Brain microvascular endothelial cell (primary cell): ENCODE measurements at places on chromosomes 5 and 9.

GRCh38 chr9:138020120-138020794 is 142.7 kb downstream of the CACNA1B start:
- DNase-seq = no peak

- DNase-seq = no peak
These were observed 56.3 kb upstream of the GPBP1 start for GRCh38 chr5:57117596-57117995.

- DNase-seq = no peak
These were observed 13.7 kb downstream of the OR1J1 start for GRCh38 chr9:122463828-122464632.

GRCh38 chr9:113449376-113449775 is 14.2 kb upstream of the RGS3 start:
- DNase-seq = no peak

GRCh38 chr5:1808439-1808838 is 7.2 kb downstream of the NDUFS6 start:
- no peak for DNase-seq

DNA sequence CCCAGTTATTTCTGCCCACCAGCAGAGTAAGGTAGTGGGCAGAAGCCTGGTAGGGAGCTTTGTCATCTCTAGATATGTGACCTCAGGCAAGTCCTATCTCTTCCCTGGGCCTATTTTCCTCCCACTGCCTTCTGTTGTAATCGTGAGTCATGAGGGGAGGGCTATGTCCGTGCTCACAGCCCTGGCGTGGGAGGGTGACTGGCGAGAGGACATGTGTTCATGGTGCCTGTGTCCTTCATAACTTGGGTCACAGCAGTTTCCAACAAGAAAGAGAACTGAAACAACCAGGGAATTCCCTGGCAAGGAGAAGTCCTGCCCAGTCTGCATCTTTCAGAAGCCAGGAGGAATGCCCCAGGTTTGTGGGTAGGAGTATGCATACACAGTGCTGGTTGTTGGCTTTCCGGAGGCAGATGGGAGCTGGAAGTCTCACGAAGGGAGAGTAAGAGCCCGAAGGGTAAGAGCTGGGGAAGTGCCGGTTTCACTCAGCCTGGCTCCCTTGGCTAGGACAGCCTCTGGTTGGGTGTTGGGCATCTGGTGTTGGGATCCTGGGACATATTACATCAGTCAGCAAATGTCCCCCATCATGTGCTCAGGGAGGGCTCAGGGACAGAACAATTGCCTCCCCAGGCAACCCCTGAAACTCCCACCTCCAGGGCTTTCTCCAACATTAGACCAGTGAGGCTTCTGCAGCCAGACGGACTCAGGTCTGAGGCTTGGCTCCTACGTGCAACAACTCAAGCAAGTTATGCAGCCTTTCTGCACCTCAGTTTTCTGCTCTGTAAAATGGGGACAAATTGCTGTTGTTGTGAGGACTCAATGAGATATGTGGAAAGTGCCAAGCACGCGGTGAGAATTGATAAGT is 4.3 kb upstream of the TIFAB start:
- DNase-seq = peak; percentile 83

- peak; percentile 14 for DNase-seq
These were observed 50.4 kb upstream of the FAM170A start for GRCh38 chr5:119578937-119579336.

GRCh38 chr9:99138424-99139284 is 33.7 kb downstream of the TGFBR1 start:
- DNase-seq = no peak

DNA sequence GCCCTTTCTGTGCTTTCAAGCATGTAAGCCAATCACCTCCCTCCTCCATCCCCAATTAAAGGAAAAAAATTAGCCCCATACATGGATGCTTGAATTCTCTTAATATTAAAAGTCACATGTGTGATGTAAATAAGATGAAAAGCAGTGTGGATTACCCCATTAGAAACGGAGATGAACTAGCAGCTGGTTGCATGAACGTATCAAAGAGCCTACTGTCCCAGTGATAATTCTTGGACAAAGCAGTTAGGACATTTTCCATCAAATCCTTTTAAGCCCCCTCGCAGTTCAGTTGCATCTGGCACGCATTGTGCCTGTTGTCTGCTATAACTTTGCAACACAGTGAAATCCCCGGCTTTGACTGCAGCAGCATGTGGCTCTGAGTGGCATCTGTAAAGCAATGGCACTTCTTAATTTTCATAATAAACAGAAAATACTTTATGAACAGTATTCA is 285.6 kb downstream of the FBXL7 start:
- DNase-seq = no peak

DNA sequence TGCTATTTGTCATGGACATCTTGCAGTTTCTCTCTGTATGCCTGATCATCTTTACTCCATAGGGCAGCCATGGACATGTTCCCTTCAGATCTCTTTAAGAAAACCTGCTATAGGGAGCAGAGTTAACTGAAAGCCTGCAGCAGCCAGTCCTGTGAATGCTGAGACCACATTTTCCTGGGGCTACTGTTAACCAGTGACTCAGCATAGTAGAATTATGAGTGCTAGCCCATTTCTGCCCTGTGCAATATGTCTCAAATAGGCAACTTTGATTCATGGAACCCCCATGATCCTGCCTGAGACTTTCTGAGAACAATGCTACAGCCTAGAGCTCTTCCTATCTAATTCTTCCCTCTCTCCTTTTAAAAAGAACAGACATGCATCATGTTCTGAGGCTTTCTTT is 624.2 kb downstream of the CHSY3 start:
- peak; percentile 81 for DNase-seq

DNA sequence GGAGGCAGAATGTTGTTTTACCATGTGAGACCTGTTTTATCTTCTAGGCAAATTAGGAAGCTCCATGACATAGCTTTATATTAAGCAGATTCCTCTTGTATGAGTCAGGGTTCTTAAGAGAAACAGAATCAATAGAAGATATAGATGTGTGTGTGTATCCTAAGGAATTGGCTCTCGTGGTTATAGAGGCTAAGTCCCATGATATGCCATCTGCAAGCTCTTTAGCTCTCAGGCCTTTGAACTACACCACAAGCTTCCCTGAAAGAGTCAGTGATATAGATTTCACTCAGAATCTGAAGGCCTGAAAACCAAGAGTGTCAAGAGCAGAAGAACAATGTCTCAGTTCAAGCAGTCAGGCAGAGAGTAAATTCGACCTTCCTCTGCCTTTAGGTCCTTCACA is 365.8 kb upstream of the ZNF608 start:
- no peak for DNase-seq

DNA sequence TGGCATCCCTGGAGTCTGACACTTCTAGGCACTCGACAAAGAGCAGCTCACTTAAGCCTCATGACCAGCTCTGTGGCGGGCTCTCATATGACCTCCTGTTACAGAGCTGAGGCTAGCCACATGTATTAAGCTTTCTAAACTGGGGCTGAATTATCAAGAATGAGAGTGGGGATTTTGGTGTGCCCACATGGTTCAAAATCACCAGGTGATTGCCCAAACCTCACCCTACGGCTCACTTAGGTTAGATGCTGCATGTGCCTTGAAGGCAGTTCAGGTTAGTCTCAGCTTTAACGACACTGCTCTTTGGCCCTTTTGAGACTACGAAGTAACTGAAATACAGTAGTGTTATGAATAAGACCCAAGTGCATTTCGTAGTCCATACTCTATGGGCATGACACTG is 39.4 kb upstream of the SMIM32 start:
- DNase-seq = no peak

DNA sequence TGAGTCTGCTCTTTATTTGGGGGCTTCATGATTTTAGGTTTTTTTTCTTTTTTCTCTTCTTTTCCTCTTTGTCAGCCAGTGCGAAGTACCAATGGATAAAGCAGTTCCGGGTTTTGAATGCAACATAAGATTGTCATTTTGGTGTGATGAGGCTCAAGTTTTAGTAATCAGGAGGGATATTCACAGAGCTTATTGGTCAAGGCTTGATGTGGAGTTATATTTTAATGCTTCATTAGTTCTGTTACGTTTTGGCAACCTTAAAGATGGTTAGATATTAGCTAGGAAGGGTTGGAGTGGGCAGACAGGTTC is 1.4 kb downstream of the PIK3R1 start:
- DNase-seq = no peak

- DNase-seq = no peak
These were observed 103.6 kb downstream of the HSPA4 start for GRCh38 chr5:133155326-133155969.

- no peak for DNase-seq
These were observed 18.3 kb downstream of the PRDM9 start for GRCh38 chr5:23525751-23526150.

DNA sequence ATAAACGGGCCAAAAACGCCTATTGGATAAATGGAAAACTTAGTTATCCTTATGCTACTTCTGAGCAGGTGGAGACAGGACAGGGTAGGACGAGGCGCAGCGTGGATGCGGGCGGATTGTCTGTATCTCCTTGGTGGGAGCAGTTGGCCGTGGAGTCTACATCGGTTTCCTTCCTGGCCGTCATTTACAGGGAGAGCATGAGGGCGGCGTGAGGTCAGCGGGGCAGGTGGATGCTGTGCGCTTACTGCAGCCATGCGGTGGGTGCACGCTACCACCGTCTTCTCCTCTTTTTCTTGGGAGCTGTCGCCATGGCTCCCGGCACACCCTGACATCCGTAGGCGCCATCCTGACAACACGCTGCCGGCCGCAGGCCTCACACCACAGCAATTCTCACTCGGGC is 121.3 kb downstream of the ADAMTS2 start:
- no peak for DNase-seq

DNA sequence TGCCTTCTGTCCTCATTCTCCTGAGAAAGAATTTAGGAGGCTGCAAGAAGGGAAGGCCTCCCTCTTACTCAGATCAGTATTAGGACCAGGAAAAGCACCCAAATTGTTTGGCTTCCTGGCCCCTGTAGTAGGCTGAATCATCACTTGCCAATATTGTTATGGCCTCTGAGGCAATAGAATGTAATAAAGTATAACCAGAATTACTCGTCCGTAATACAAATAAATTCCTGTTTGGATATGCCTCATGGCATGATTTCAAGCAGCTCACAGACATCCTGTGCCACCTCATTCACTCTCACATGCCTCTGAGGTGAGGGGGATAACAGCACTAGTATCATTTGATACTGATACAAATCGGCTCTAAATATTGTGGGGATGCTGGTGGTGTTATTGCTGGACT is 427.3 kb downstream of the ISL1 start:
- DNase-seq = no peak

DNA sequence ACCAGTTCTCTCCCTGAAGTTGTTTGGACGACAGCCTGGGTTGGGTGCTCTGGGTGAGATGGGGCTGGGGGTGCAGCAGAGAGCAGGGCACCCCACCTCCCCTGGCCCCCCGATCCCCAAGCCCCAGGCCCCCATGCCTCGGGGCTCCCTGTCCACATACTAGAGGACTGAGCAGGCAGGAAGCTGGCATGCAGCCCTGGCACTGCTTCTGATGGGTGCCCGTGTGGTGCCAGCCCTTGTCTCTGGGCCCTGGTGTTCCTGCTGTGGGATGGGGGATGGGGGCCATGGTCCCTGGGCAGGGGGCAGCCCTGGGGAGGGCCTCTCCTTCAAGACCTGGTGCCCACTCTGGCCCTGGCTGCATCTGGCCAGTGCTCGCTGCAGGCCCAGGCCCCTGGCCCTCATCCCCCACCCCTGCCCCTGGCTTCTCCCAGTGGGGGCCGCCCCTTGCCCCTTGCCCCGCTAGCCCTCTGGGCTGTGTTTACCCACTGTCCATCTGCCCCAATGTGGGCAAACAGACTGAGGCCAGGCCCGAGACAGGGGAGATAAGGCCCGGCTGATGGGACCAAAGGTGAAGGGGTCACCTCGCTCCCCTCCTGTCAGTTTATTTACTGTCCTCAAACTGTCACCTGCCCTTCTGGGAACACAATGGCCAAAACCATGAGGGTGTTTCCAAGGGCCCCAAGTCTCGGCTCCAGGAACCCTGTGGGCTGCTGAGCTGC is 67.3 kb upstream of the RXRA start:
- no peak for DNase-seq

DNA sequence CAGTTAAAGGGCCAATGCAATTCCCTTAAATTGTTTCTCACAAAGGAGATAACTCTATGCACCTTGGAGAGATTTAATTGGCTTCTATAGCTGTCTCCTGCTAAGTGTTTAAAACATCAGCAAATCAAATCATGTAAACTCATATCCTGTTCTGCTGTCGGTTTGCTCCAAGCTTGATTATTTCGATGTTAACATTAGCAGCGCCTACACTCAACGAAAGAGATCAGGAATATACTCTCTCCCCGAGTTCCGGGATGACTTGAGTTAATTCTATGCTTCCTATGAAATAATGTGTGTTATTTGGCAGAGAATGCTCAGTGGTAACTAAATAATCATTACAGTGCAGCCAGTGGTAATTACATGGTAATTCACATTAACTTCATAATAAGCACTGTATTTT is 338.6 kb downstream of the EBF1 start:
- no peak for DNase-seq

- DNase-seq = peak; percentile 75
These were observed 420 bp downstream of the BOD1 start for GRCh38 chr5:173615884-173616576.

DNA sequence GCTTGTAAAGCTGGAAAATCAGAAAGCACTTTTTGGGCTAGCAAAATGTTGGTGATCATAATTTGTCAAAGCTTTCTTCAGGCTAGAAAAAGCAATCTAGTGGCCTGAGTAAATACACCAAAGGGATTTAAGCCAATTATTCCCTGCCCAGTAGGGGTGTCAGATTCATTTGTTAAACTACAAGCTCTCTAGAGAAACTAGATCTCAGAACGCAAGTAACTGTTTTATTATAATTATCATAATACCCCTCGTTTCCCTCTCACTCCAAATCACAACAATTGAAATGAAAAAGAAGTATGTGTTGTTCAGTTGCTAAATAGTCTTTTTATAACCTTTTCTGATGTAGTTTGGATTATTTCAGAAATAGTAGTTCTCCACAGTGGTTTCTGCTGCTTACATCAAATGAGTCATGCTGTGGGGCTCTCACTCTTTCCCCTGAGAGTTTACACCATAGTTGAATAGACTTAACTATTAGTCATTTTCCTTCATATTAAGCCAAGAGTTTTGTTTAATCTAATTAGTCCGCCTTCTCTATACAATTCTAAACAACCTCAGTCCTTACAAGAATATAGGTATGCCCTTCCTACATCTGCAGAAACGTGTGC is 918.6 kb upstream of the DMAC1 start:
- peak; percentile 68 for DNase-seq

- no peak for DNase-seq
These were observed 78.7 kb downstream of the SNCAIP start for GRCh38 chr5:122390694-122391093.

GRCh38 chr9:30609713-30610112 is 1774.7 kb upstream of the ACO1 start:
- no peak for DNase-seq

- DNase-seq = no peak
These were observed 504.8 kb upstream of the SGCD start for GRCh38 chr5:155822177-155822576.

DNA sequence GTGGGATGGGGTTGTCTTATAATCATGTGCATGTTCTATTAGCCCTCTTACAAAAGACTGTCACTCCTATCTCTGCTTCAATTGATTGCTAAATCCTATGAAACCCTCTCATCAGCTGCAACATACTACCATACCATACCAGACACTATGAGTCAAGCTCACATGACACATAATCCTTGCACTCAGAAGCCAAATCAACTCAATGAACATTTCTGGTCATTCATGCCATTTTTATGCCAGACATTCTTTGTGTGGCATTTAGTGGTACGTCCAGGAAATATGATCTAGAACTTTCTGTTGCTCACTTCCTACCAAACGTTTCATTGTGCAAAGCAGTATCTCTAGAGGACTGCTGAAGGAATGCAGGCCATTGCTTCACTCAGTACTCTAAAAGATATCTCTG is 159.2 kb upstream of the GNA14 start:
- peak; percentile 91 for DNase-seq

GRCh38 chr9:124852121-124852828 is 985 bp upstream of the WDR38 start:
- no peak for DNase-seq

GRCh38 chr9:91078369-91078695 is 276.7 kb downstream of the SYK start:
- no peak for DNase-seq
